M059J (cell line): ENCODE measurements at places on chromosomes 12 and 14.

- peak; percentile 25 for DNase-seq
Measured at GRCh38 chr12:110176745-110177144, 52.6 kb downstream of the IFT81 start.

DNA sequence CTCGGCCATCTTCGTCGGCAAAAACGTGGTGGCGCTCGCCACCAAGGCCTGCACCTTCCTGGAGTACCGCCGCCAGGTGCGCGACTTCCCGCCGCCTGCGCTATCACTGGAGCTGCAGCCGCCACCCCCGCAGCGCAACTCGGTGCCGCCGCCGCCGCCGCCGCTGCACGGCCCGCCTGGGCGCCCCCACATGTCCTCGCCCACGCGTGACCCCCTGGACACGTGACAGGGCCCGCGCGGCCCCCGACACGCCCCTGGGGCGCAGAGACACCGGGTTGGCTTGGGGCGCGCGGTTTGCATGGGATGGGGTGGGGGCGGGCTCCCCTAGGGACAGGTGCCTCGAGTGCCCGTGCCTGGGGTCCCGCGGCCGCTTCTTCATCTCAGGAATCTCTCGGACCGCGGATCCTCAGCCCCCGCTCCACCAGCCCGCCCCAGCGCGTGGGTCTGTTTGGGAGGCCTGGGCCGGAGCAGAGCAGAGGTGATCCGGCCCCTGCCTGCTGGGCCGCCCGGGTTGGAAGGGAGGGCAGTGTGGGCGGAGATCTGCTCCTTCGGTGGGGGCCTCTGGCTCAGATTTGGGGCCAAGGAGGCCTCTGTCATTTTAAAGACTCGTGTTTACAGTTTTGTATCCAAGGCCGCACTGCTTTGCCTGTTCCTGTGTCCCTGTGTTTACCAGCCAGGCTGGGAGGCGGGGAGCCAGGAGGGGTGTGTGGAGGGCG, 3.3 kb downstream of the TMEM121 start:
- no peak for DNase-seq

- DNase-seq = peak; percentile 46
Measured at GRCh38 chr12:25759752-25760151, 198.7 kb upstream of the RASSF8 start.

- no peak for DNase-seq
Measured at GRCh38 chr14:27506272-27506671, 908.4 kb upstream of the NOVA1 start.

- no peak for DNase-seq
Measured at GRCh38 chr14:96631030-96631429, 128.8 kb downstream of the PAPOLA start.

DNA sequence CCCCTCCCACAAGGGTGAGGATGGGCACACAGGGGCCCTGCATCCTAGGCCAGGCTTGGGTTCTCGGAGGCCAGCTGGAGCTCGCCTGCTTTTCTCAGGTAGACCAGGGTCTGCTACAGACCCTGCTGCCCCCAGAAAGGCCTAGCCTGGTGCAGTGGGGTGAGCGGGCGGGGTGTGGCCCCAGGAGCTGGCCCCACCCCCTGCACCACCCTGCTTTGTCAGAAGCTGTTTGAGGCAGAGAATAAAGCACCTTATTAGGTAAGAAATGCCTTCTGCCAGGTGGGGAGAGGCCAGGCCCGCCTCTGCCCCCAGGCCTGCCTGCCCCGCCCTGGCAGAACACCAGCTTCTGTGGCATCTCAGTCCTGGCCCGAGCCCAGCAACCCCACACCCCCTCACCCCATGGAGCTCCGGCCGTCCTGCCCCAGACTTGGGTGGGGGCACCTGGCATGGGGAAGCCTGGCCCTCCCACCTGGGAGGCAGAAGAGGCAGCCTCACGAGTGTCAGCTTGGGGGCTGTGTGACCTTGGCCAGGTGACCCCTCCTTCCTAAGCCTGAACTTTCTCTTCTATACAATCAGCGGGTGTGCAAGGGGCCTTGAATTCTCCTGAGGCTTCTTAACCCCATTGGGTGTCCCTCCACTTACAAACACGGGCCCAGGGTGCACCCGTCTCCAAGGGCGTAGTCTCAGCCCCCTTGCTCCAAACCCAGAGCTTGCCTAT, 43.2 kb downstream of the KRT80 start:
- peak; percentile 90 for DNase-seq

GRCh38 chr12:121240484-121241101, 30.7 kb downstream of the P2RX4 start:
- DNase-seq = no peak

DNA sequence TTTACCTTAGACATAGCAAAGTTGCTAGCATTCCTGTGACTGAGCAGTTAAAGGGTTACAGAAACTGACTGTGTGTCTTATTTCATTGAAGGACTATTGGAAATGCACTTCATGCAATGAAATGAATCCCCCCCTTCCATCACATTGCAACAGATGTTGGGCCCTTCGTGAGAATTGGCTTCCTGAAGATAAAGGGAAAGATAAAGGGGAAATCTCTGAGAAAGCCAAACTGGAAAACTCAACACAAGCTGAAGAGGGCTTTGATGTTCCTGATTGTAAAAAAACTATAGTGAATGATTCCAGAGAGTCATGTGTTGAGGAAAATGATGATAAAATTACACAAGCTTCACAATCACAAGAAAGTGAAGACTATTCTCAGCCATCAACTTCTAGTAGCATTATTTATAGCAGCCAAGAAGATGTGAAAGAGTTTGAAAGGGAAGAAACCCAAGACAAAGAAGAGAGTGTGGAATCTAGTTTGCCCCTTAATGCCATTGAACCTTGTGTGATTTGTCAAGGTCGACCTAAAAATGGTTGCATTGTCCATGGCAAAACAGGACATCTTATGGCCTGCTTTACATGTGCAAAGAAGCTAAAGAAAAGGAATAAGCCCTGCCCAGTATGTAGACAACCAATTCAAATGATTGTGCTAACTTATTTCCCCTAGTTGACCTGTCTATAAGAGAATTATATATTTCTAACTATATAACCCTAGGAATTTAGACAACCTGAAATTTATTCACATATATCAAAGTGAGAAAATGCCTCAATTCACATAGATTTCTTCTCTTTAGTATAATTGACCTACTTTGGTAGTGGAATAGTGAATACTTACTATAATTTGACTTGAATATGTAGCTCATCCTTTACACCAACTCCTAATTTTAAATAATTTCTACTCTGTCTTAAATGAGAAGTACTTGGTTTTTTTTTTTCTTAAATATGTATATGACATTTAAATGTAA, 31.5 kb downstream of the MDM2 start:
- DNase-seq = no peak
